ENCODE measurements at places on chromosomes 1 and 21.

- DNase-seq: no peak
These were observed 3.2 kb upstream of the RXFP4 start for GRCh38 chr1:155938220-155938627.

DNA sequence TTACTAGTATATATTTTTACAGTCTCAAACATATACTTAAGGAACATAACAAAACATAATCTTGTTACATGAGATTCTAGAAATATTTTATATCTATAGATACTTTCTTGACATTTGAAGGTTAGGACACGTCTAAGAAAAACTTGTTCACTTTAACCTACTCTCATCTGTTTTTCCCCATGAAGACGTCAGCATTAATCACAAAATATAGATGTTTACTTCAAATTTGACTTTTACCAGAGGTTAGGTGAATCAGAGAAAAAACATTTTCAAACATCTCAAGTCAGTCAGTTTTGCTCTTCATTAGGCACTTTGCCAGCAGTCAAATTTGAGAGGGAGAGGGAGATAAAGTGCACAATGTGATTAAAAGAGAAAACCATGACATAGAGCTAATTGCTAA is 47.7 kb downstream of the BRINP3 start:
- no peak for DNase-seq

GRCh38 chr1:6239950-6240768 is 3.8 kb upstream of the HES3 start:
- DNase-seq: no peak

- no peak for DNase-seq
These were observed 25.4 kb upstream of the WDR26 start for GRCh38 chr1:224459966-224460365.

- DNase-seq: no peak
These were observed 6.0 kb downstream of the TATDN3 start for GRCh38 chr1:212797681-212798080.

DNA sequence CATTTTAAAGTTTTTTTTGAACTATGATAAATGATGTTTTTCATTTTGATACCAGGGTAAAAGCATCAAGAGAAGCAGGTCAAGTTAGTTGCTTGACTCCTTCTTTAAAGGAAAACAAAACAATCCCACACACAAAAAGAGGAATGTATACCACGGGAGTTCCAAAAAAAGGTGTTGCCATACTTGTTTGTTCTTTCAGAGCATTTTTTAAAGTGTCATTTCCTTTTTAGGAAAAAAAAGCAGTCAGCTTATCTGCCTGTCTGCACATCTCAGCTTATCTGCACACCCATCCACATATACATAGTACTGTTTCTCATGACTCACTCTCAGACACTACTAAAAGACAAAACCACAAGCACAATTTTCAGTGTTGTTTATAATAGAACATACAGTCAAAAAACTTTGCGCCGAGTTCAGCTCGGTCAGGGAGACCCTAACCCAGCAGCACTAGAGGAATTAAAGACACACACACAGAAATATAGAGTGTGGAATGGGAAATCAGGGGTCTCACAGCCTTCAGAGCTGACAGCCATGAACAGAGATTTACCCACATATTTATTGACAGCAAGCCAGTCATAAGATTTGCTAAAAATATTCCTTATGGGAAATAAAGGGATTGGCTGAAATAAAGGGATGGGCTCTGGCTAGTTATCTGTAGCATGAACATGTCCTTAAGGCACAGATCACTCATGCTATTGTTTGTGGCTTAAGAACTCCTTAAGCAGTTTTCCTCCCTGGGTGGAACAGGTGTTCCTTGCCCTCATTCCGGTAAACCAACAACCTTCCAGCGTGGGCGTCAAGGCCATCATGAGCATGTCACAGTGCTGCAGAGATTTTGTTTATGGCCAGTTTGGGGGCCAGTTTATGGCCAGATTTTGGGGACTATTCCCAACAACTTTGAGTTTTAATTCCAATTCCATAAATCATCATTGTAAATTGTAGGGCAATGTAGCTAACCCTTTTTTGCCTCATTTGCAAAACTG is 11.4 kb upstream of the MNDA start:
- DNase-seq: no peak

DNA sequence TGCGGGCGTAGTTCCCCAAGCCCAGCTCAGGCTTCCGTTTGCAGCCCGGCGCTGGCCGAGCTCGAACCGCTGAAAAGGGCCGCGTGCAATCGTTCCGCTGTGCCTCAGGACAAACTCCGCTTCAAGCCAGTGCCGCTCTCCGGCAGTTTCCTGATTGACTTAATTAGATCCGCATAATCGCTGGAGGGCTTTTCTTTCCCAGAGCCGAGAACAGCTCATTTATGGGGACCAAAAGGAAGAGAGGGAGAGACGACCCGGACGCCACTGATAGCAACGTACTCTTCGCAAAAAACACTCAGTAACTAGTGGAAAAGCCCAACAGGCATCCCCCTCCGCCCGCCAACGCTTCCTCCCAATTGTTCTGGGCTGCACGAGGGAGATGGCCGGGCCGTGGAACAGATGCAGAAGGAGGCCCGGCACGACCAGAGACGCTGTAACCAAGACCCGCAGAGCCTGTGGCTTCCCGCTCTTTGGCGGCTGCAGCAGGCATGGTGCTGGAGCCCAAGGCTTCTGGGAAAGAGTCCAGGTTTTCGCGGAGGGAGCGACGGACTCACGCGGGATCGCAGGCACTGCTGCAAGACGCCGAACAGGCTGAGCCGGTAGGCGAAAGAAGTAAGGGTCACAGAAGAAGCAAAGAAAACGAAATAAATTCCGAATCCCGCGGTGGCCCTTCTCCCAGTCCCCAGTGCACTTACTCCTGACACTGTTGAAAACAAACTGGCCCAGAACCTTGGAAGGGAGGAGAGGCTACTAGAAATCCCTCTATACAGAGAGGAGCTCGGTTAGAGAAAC is 3.6 kb upstream of the FOXD2 start:
- DNase-seq: no peak

DNA sequence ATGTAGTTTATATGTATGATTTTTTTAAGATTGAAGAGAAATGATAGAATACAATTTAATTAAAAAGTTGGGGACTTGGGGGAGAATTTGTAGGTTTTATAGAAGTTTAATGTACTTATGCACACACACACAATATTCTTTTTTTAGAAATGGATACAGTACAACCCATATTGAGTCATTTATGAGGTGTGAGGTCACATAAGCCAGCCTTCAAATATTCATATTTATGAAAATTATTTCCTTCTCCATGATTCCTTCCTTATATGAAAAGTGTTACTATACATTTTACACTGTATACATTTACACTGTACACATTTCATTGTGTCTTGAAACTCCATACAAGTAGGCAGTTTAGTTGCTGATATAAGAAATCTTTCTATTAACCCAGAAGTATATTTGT is 96.2 kb upstream of the CHODL start:
- no peak for DNase-seq

DNA sequence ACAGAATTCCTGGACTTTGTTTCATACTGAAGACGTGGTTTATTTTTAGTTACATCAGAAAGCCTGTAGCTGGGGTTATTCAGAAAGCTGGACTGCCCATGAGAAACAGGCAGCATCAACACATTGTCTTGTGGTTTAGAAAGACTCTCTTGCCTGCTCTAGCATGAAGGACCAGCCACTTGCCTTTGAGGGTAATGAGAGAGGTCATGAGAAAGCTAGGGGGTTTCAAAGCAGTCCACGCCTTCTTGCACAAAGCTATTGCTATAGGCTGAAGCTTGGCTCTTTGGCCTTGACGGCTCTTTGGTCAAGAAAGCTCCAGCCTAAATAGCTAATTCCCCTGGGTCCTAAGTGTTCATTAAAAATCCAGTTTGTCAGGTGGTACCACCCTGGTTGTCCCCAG is 208.1 kb downstream of the PRDM2 start:
- no peak for DNase-seq

DNA sequence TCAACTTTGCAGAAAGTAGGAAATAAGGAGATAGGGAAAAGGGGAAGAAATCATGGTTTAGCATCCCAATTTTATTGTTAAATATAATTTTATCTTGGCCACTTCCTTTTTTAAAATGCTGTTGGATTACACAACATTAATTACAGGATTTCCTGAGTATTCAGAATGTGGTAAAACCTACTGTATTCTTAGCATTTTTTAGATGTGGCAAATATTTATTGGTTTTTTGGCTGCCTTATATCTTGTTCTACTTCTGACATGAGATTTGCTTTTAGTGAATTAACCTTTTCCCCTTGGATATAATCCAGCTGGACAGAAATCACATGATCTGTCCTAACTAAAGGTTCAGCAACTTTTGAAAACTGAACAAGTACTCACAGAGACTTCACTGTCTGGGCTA is 104.9 kb downstream of the PTGS2 start:
- no peak for DNase-seq

DNA sequence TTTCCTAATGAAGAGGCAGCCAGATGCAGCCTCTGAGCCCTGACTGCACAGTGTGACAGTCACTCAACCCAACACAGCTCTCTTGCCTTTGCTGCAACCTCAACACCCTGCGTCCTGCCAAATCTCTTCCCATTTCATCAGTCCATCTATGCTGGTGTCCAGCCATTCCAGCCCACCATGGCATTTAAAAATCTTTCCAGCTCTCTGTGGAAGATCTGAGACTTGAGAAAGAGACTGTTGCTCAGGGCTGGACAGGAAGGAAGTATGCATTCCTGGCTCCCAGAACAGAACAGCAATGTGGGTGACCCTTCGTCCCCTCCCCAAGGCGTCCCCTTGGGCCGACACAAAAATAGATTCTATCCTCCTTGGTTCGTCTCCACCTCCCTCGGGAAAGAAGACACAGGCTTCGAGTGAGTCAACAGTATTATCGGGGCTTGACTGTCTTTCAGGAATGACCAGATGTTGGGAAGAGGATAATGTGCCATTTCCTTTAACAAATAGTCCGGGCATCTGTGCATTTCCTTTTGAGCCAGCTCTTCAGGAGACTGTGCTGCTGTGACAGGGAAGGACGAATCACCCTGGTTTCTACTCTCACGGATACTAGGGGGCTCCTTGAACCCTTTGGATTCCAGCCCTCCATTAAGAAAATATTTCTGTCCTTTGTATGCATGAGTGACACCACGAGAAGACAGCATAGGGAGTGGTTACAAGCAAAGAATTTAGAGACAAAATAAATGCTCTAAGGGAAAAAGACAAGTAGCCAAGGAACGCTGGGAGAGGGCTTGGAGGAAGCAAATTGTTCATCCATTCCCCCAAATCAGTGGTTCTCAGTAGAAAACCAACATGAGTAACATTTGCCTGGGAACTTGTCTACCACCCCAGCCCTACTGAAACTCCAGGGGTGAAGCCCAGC is 111.4 kb upstream of the CDC42BPA start:
- DNase-seq: no peak

DNA sequence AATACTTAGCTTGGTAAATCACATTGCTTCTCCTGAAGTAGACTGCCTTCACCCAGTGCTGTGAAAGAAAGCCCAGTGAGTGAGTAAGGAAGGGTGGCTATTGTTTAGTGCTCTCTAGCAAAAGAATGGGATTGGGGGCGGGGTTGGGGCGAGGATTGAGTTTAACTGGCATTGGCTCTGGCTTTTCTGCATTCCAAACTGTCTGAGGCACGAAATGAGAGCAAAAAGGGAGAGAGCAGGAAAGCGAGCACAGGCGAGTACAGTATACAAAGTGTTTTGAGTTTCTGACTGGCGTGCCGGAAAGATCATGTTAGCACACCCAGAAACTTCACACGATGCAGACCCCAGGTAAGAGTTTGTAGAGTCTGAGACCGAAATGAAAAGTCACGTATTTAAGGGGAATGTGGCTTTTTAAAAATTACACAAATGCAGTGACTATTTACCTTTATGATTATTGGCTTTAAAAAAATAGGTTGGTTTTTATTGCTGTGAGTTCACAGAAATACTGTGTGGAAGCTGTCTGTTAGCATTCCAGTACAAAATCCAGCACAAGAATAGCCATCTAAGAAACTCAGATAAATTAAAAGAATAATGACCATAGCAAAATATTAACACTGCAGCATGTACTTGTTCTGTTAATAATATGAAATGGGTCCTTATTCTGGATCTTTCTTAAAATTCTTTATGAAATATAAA is 155.4 kb downstream of the CLEC20A start:
- no peak for DNase-seq

DNA sequence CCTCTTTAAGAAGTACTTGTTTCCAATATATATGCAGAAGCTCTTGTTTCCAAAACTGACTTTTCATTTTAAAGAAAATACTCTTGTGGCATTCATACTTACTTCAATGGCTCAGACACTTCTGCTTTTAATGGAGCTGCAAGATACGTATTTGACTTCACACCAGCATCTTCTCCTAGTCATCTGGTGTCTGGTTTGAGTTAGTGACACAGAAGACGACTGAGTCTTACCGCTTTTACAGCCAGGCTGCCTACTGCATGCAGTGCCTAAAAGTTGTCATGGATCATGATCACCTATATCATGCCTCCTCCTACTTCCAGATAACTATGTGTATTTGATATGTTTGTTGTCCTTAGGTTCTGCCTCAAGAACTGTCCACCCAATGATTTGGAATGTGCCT is 185.9 kb downstream of the TPR start:
- DNase-seq: no peak

- no peak for DNase-seq
These were observed 243.2 kb downstream of the DSCAM start for GRCh38 chr21:40603774-40604173.

GRCh38 chr1:11314959-11315358 is 42.0 kb downstream of the UBIAD1 start:
- no peak for DNase-seq

GRCh38 chr1:167555971-167556714 is 2.6 kb upstream of the CREG1 start:
- DNase-seq: peak; percentile 63

DNA sequence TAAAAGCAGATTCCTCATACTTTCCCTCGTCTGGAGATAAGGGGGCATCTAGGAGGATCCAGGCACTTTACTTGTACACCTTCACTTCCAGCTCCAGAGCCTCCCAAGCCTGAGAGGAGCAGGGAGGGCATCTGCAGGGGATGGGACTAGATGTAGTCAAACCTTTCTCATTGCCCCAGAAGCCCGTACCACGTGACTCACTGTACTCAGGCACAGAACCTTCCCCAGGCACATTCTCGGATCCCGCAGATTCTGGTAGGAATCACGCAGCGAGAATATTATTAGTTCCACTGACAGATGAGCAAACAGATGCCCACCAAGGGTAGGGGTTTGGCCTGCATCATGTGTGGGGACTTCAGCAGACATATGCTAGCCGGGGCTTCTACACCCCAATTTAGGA is 25.2 kb upstream of the TNR start:
- no peak for DNase-seq

- no peak for DNase-seq
These were observed 33.3 kb upstream of the TDRD10 start for GRCh38 chr1:154468535-154469250.

GRCh38 chr1:39908534-39908933 is 6.8 kb upstream of the MYCL start:
- no peak for DNase-seq

DNA sequence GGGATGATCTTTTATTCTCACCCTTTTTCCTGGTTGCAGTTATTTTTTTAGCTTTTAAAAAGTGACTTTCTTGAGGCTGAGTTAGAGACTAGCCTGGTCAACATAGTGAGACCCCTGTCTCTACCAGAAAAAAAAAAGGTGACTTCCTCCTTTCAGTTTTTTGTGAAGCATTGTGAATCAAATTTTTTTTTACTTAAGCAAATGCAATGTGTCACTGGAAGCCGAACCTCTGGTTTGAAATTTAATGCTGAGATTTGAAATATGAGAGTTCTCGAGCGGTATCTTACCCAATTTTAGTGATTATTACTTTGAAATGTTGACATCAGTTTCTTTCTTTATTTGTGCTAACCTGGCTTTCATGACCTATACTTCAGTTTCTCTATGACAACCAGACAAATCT is 3.6 kb downstream of the CAP1 start:
- no peak for DNase-seq

GRCh38 chr1:153312570-153313186 is at the start of gene PGLYRP3:
Gene PGLYRP3, minus strand, starts transcription at chr1:153312952. Its CDS starts 2,287 bp downstream, at chr1:153310665.
- DNase-seq: no peak
